ENCODE measurements at places on chromosomes 5 and 9. TPM values are rescaled to one million over a fixed set of nuclear protein-coding genes. Genes with fewer than 3 reads are reported as not detected.

GRCh38 chr9:14978022-14979000 is 68.1 kb upstream of the FREM1 start:
- no peak for DNase-seq

DNA sequence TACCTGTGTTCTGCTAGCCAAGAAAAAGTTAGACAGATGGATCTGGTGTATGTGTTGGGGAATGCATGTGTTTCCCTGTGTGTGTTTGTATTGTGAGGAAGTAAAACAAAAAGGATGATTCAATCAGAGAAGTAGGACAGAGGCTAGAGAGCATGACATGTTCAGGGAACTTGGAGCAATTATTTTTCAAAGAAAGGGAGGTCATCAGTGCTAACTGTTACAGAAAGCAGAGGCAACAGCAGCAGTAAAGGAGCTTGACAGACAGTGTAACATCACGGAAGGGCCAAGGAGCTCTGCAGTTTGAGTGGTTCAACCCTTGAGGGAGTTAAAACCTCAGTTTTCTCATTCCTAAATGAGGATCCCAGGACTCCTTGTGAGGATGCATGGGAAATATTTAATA is 13.2 kb downstream of the SPINK1 start:
- DNase-seq: no peak

- no peak for DNase-seq
Measured at GRCh38 chr9:19140259-19140658, 13.0 kb upstream of the PLIN2 start.

- DNase-seq: no peak
Measured at GRCh38 chr9:95457769-95458168, 59.0 kb downstream of the PTCH1 start.

DNA sequence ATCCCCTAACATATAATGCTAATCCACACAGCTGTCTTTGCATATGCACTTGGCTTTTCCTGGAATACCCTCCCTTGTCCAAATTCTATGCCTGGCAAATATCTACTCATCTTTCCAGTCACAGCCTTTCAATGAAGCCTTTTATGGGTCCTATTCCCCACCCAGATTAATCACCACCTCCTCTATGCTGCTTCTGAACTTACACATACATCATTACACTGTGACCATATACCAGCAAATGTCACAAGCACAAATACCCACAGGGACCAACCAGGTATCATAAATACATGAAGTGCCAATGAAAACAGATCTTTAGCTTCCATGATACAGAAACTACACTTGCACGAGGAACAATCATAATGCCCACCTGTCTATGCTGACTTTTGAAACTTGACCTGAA is 22.3 kb downstream of the LPAR1 start:
- peak; percentile 12 for DNase-seq

DNA sequence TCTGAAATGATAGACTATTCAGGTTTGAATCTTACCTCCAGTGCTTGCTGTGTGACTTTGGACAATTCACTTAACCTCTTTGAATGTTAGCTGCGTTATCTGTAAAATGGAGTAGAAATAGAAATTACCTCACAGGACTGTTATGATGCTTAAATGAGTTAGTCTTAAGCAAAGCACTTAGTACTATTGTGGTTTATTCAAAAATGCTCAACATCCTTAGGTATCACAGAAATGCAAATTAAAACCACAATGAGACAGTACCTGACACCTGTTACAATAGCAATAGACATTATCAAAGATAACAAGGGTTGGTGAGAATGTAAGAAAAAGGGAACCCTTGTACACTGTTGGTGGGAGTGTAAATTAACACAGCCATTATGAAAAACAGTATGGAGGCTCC is 77.6 kb upstream of the FREM1 start:
- no peak for DNase-seq

DNA sequence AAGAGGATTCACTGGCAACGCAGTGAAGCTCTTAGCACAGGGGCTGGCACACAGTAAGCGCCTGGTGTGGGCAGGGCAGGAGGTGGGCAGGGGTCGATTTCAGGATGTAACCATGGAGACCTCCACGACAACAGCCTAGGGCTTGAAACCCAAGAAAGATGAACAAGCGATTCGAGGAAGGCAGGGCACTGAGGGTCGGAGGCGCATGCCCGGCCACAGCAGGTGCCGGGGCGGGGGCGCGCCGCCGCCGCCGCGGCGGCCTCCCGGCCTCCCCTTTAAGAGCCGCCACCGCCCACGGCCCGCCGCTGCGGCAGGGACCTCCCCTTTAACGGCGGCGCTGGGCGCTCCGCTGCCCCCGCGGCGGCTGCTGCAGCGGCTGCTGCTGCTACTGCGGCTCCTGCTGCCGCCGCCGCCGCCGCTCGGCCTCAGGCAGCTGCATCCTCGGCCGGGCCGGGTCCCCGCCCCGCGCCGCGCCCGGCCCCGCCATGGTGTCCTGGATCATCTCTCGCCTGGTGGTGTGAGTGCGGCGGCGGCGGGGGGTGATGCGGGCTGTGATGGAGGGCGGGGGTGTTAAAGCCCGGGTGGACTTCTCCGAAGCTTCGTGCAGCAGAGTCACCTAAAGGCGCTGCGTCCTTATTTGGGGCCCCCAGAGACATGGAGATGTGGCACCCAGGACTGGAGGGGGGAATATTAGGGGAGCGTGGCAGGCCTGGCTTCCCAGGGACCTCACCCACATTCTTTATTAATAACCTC is at the start of gene REEP2:
TSS of gene REEP2 (plus strand) at position 334 of the 753 bp plus-strand sequence. CDS start at position 486, 152 bp downstream.
- DNase-seq: peak; percentile 43

GRCh38 chr5:61719124-61719523 is 387.1 kb downstream of the ZSWIM6 start:
- DNase-seq: no peak

- peak; percentile 14 for DNase-seq
Measured at GRCh38 chr9:36892279-36892678, 141.8 kb downstream of the PAX5 start.

DNA sequence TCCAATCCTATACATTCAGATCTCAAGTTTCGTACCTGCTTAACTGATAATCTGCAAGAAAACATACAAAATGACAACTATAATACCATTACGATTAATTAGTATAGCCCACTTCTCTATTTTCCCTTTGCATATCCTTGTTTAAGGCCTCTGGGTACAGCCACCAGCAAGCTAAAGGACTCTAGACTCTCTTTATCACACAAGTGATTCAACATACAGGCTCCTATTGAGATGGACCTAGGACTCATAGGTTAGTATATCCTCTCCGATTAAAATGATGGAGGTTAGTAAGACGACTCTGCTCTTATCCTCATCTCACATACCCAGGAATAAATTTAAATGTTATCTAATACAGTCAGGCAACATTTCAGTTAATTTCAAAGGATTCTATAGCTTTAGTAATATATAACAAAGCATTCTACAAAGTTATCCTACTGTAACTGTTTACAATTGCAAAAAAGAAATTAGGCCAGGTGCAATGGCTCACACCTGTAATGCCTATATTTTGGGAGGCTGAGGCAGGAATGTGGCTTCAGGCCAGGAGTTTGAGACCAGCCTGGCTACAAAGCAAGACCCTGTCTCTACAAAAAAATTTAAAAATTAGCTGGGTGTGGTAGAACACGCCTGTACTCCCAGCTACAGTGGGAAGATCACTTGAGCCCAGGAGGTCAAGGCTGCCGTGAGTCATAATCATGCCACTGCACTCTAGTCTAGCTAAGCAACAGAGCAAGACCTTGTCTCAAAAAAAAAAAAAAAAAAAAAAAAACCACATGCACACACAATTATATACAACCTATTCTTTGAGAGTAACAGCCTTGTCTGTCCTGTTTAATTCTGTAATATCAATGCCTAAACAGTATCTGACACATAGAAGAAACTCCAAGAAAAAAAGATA is 15.4 kb downstream of the HAUS6 start:
- DNase-seq: peak; percentile 83

DNA sequence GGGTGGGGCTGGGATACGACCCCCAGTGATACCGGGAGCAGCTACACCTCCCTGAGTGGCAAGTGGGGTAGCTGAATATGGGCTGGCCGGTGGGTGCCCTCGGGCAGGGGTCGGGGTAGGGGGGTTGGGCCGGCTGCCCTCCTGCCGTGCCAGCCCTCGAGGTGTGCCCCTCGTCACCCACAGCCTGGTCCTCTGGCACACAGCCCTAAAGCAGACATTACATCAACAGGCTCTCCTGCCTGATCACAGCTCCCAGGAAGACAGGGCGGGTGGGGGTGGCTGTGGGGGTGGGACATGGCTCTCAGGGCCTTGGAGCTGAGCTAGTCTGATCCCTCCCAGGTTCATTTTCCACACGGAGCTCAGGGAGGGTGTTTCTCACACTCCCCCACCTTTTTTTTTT is 23.2 kb downstream of the FBXW5 start:
- no peak for DNase-seq

DNA sequence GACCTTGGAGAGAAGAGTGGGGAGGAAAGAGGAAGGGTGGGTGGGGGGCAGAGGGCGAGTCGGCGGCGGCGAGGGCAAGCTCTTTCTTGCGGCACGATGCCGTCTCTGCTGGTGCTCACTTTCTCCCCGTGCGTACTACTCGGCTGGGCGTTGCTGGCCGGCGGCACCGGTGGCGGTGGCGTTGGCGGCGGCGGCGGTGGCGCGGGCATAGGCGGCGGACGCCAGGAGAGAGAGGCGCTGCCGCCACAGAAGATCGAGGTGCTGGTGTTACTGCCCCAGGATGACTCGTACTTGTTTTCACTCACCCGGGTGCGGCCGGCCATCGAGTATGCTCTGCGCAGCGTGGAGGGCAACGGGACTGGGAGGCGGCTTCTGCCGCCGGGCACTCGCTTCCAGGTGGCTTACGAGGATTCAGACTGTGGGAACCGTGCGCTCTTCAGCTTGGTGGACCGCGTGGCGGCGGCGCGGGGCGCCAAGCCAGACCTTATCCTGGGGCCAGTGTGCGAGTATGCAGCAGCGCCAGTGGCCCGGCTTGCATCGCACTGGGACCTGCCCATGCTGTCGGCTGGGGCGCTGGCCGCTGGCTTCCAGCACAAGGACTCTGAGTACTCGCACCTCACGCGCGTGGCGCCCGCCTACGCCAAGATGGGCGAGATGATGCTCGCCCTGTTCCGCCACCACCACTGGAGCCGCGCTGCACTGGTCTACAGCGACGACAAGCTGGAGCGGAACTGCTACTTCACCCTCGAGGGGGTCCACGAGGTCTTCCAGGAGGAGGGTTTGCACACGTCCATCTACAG is 760 bp downstream of the NPR3 start:
- peak; percentile 32 for DNase-seq

GRCh38 chr9:13088720-13089427 is 190.6 kb downstream of the MPDZ start:
- peak; percentile 35 for DNase-seq

DNA sequence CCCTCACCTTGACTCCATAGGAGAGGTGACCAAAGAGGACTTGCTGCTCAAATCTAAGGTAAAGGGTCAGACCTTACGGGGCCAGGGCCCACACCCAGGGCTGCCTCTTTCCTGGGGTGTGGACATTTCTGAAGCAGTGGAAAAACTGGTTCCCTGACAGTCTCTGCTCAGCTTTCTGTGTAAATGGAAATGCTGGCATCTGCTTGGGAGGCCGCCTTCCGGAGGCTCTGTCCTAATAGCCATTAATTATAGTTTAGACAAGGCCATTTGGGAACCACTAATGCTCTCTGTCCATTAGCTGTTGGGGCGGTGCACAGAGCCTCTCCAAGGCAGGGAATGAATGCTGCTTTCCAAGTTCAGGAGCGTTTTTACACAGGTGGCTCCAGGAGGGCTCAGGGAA is 17.3 kb downstream of the USP20 start:
- no peak for DNase-seq

GRCh38 chr9:115594557-115594956 is 476.6 kb upstream of the TNC start:
- no peak for DNase-seq

The ANKRD18A gene
- 5.6 TPM for total RNA-seq

The GABRA6 gene
- not detected for total RNA-seq

The SPINK6 gene
- 4.8 TPM for total RNA-seq

The MVB12B gene
- 6.6 TPM for total RNA-seq

All from mammary epithelial cell (primary cell).